ENCODE measurements at places on chromosomes 11 and 22. TPM values are rescaled to one million over a fixed set of nuclear protein-coding genes. Genes with fewer than 3 reads are reported as not detected.

GRCh38 chr11:103903621-103904323 is 132.7 kb upstream of the DDI1 start:
- DNase-seq = no peak

DNA sequence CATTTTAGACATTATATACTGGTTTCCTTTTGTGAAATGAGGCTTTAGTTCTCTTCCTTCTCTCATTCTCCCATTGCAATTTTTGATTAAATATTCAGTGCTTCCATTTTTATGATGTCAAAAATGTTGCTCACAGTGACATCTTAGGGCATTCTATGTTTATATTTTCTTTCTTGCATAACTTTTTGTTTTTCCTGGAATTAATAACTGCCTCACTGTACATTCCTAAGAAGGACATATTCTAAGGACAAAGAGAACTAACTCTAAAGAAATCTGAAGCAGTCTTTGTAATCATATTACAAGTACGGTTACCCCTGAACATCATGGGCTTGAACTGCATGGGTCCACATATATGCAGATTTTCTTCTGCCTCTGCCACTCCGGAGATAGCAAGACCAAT is 25.8 kb upstream of the P2RY6 start:
- DNase-seq = no peak

The TENM4 gene
- total RNA-seq = not detected

The HSPB2 gene
- total RNA-seq = 0.27 TPM

The SNX32 gene
- total RNA-seq = 2.1 TPM

DNA sequence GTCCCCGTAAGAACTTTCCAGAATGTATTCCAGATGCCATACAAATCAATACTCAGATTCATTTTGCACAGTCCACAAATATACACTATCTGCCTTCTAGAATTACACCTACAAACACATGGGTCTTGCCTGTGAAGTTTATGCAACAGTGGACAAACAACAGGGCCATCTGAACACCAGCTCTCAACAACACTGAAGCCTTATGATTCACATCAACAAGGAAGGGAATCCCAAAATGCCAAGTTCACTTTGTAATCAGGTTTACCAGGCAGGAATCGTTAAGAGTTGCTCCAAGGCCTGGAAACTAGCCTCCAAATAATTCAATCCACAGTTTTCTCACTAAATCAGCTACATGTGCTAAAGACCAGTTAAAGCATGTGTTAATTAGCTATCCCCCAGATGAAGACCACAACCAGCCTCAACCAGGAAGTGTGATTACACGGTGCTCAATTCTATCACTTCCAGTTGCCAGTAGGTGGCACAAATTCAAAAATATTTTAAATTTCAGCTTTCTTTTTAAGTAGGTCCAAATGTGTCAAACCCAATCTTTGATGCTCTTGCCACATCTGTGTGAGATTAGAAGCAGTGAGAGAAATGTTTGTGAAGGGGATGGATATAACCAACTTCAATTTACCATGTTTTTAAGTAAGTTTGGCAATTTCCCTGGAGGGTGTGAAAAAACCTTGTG is 139.1 kb upstream of the BDNF start:
- DNase-seq = no peak

GRCh38 chr22:49853981-49854831 is 562 bp downstream of the ZBED4 start:
- DNase-seq = peak; percentile 45

The MS4A1 gene
- total RNA-seq = 45.1 TPM

The IL18BP gene
- 15.1 TPM for total RNA-seq

The TMEM191C gene
- 5.4 TPM for total RNA-seq

GRCh38 chr11:107549253-107549953 is 16.1 kb downstream of the ALKBH8 start:
- DNase-seq = peak; percentile 5
